NCI-H1930 (cell line): ENCODE measurements at places on chromosomes 13 and 19.

- DNase-seq, result no peak
Measured at GRCh38 chr13:23793711-23794110, 95.5 kb downstream of the MIPEP start.

DNA sequence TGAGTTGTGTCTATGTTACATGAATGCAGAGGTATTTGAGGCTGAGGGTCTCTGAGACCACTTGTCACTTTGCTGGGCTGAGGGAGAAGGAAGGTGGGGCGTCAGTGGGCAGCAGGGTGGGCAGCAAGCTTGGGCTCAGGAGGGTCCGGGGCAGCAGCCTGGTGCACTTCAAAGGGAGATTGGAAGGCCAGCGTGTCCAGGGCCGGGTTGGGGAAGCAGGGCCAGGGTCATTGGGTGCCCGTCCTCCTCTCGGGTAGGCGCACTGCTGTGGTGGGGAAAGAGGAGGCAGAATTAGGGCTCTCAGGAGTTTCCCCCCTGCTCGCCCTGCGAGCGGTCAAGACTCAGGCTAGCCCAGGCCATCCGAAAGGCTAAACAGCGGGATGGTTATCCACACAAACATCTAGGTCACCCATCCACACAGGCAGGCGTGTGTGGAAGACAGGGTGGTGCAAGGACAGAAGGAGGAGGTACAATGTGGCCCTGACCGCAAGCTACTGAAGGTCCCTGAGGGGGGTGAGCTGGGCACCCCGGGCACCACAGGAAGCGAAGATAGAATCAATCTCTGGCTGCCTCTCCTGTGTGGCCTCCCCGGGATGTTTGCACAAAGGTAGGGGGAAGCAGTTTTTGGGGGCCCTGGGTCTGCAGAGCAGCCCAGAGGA, 37.7 kb downstream of the MYO9B start:
- no peak for DNase-seq

DNA sequence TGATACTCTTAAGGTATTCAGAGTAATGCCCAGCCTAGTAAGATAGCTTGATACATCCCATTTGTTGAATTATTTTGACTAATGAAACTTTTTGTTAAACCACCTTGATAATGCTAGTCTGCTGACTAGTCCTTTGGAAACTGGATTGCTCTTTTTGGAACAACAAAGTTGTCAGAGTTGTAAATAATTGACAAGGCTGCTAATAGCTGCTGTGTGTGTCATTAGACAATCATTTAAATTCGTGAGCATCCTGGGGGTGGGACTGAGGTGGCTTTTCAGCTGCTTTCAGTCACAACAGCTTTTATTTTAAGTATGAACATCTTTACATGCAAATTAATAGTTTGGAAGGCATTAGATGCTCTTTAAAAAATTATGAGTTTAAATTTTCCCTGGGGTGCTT, 153.5 kb downstream of the HS6ST3 start:
- DNase-seq, result no peak

GRCh38 chr13:52846567-52847321, 1.7 kb downstream of the PCDH8 start:
- DNase-seq, result no peak

GRCh38 chr19:6032827-6033226, 54.9 kb upstream of the RANBP3 start:
- no peak for DNase-seq
